Colonic mucosa (tissue), 4 donors: ENCODE measurements at places on chromosomes 2 and 18.

- DNase-seq: peak; percentile 39
These were observed 71.3 kb upstream of the PID1 start for GRCh38 chr2:229342376-229342775.

DNA sequence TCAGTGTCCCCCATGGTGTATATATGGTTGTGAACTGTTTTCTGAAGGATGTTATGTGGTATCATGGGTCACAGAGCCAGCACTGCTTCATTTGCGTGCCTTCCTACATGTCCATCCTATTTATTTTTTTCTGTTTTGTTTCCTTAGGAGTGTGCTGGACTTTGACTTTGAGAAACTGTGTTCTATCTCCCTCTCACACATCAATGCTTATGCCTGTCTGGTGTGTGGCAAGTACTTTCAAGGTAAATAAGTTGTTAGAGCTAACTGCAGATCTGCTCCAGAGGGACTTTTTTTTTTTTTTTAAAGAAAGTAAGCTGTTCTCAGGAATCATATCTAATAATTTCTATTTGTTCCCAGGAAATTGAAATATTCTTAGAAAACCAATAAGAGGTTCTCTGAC is 5.4 kb downstream of the USP39 start:
- DNase-seq: no peak

DNA sequence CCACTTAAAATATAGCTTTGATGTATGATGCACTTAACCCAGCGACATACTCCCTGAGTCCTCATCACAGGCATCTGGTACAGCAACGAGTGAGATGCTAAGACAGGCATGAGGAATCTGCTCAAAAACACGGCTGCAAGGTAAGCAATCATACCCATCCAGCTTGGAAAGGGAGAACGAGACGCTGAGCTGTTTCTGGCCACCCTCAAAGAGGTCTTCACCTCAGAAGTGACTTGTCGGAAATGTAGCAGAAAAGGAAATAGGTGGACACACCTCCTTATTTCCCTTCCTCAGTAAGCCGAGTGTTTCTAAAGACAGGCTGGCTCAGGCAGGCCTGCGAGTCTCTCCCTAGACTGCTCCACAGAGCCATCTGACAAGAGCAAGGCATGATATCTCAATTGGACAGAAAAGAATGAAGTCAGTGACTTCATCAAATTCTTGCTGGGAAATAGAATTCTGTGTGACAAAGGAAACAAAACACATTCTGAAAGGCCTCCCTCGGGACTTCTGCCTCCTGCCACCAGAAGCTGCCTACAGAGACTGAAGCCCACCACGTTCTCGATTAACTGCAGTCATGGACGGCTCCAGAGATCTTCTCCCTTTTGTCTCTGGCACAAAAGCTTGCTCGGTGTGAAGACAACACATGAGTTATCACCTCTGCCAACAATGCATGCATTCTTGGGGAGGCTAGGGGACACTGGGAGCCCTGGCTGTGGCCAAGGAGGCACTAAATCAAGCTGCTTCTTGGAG is 84.3 kb downstream of the UXS1 start:
- no peak for DNase-seq

GRCh38 chr18:52090005-52090404 is 250.0 kb upstream of the DCC start:
- DNase-seq: no peak

GRCh38 chr2:8234757-8235374 is 447.0 kb upstream of the ID2 start:
- DNase-seq: no peak
